ENCODE measurements at places on chromosomes 12 and 14. TPM values are rescaled to one million over a fixed set of nuclear protein-coding genes. Genes with fewer than 3 reads are reported as not detected.

Gene CYP27B1
- total RNA-seq = 0.22 TPM

Gene CLEC1B
- total RNA-seq = not detected

Gene P2RX2
- total RNA-seq = not detected

Gene SLC6A12
- total RNA-seq = 1.4 TPM

Gene ABHD12B
- total RNA-seq = not detected

Gene SIVA1
- total RNA-seq = 85.0 TPM

Gene NRXN3
- total RNA-seq = 4.7 TPM

Gene KRT73
- not detected for total RNA-seq

Gene KRT78
- total RNA-seq = not detected

Gene TAS2R13
- total RNA-seq = 0.37 TPM

Gene HOXC6
- total RNA-seq = not detected

Gene TRPV4
- total RNA-seq = 1.1 TPM

Gene PTGER2
- total RNA-seq = 0.34 TPM

Gene SPTB
- total RNA-seq = 82.5 TPM

Gene MFAP5
- total RNA-seq = 20.6 TPM

Gene OAS3
- total RNA-seq = 15.7 TPM

Gene RERGL
- total RNA-seq = 0.67 TPM

Gene TAS2R14
- total RNA-seq = 0.79 TPM

Gene SRRM4
- total RNA-seq = 0.22 TPM

Gene REP15
- total RNA-seq = 1.6 TPM
